Activated CD8-positive, alpha-beta memory T cell treated with anti-CD3 and anti-CD28 coated beads, Interleukin-2, amount 10 ng/mL, durations not matched to agents 7 days and 5 days (primary cell): ENCODE measurements at places on chromosomes 4 and X. TPM values are rescaled to one million over a fixed set of nuclear protein-coding genes. Genes with fewer than 3 reads are reported as not detected.

CABS1 gene
- total RNA-seq, result not detected

ENPP6 gene
- total RNA-seq, result 6.2 TPM

C4orf36 gene
- not detected for total RNA-seq

CENPE gene
- total RNA-seq, result 73.3 TPM

KCND1 gene
- 5.5 TPM for total RNA-seq

SPANXA1 gene
- total RNA-seq, result not detected
